ENCODE measurements at places on chromosomes 13 and 19. TPM values are rescaled to one million over a fixed set of nuclear protein-coding genes. Genes with fewer than 3 reads are reported as not detected.

Gene C1QTNF9
- total RNA-seq = not detected

Gene OR10H1
- total RNA-seq = not detected

Gene IZUMO1
- total RNA-seq = 1.4 TPM

DNA sequence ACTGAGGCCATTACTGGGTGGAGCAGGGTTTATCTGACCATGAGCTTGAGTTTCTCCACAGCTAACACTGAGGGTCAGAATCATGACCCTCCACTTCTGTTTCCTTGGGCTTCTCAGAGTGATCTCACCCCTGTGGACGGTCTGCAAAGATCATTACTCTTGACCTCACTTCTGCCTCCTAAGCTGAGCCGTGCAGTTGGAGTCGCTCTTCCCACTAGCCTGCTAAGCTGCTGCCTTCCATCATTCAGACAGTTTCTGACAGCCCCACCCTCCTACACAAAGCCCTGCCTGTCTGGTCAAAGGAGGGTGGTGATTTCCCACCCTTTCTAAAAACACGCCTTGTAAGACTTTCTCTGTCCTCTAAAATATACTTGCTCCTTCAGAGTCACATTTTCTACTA, 9.3 kb upstream of the FRY start:
- no peaks in the 10 kb centered on the region for H3K27me3 ChIP-seq
- no peak overlapping the region for H3K27ac ChIP-seq
- no peak for DNase-seq
- no peak overlapping the region for H3K4me3 ChIP-seq
- no peaks in the 10 kb centered on the region for H3K36me3 ChIP-seq

DNA sequence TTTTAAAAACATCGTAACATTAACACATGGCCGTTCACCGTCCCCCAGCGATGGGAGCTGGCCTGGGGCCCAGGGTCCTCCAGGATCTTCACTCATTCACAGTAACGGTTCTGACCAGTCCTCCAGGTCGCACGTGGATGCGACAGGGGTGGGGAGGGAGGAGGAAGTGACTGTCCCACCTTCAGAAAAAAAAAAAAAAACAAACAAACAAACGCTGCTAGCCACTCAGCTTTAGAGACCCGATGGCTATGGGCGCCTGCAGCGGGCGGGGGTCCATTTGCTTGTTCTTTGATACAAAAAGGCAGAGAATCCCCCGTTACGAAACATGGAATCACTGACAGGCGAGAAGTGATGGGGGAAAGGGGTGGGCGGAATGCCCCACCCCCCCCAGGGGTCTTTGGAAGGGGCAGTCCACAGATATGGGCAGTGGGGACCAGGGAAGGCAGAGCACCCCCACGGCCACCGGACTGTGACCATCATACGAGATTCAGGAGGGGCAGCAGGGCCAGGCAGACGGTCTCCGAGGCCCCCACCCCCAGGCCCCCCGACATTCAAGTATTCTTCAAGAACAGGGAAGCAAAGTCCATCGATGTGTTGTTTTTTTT, 13.3 kb downstream of the MKNK2 start:
- peaks cover 31% of the 10 kb centered on the region for H3K4me1 ChIP-seq
- peak; percentile 20 for DNase-seq
- H3K27ac ChIP-seq = peak overlapping the region; percentile 4
- no peaks in the 10 kb centered on the region for H3K27me3 ChIP-seq

DNA sequence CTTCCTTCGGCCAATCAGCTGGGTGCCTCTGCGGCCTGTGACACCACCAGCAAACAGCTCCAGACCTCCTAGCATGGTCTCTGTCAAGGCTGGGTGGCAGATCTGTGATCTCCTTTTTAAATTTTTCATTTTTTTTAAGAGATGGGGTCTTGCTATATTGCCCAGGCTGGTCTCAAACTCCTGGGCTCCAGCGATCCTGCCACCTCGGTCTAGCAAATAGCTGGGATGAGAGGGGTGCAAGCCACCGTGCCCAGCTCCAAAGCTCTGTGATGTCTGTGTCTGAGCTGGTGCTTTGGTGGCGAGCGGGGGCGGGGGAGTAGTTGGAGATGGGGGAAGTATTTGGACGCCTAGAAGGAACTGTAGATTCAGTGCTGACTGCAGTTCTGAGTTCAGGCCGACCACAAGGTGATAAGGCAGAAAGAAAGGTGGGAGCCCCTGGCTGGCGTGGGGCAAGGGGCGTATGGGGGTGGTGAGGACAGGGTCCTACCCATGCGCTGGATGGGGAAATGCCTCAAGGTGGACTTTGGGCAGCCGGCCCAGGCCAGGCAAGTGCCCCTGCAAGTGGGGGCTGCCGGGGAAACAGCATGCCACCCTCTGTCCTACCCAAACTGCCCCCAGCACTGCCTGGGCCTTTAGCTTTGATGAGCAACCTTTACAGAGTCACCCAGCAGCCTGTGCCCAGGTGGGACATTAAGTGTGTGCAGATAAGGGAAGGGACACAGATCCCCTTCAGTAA, 5.5 kb downstream of the DPP9 start:
- H3K27ac ChIP-seq = peak overlapping the region; percentile 74
- no peaks in the 10 kb centered on the region for H3K27me3 ChIP-seq
- peaks cover 5% of the 10 kb centered on the region for H3K36me3 ChIP-seq
- H3K4me1 ChIP-seq = peaks cover 69% of the 10 kb centered on the region
- no peak overlapping the region for H3K4me3 ChIP-seq

DNA sequence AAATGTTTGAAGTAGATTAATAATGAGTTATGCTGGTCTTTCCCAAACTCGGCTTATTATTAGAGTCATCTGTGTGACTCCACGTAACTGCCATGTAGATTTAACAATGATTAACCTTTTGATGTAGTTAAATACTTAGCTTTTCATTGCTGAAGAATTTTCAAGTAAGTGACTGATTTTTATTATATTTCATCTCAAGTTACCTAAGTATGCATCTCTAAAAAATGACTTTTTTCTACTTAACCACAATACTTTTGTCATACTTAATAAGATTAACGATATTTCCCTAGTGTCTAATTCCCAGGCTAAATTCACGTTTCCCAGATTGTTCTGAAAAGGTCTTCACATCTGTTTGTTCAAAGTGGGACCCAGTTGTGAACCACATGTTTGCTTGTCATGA, 17.8 kb downstream of the BIVM start:
- H3K27me3 ChIP-seq = no peaks in the 10 kb centered on the region
- no peak overlapping the region for H3K27ac ChIP-seq
- no peaks in the 10 kb centered on the region for H3K36me3 ChIP-seq
- H3K4me3 ChIP-seq = no peak overlapping the region
- H3K4me1 ChIP-seq = peaks cover 7% of the 10 kb centered on the region
- DNase-seq = no peak
